Activated CD4-positive, CD25-positive, alpha-beta regulatory T cell (primary cell): ENCODE measurements at places on chromosomes 6 and 20.

GRCh38 chr6:144278659-144279314 lies 6.3 kb upstream of the UTRN start:
- DNase-seq: no peak

DNA sequence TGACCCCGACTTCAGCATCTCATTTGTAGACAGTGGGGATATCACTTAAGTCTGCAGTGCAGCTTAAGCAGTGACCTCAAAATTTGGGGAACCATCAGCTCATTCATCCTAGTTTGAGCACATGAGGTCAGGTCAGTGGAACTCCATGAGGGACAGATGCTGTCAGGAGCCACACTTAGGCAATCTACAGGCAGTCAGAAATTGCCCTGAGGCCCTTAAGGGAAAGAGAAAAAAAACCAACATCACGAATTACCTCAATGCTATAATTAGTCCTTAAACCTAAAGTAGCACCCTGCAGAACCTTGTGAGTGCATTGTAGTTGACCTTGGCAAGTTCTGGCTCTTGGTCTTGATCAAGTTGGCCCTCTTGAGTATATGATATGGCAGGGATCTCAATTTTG lies 21.1 kb downstream of the TMEM74B start:
- no peak for DNase-seq

GRCh38 chr6:29647927-29648642 lies 8.8 kb upstream of the MOG start:
- no peak for DNase-seq

DNA sequence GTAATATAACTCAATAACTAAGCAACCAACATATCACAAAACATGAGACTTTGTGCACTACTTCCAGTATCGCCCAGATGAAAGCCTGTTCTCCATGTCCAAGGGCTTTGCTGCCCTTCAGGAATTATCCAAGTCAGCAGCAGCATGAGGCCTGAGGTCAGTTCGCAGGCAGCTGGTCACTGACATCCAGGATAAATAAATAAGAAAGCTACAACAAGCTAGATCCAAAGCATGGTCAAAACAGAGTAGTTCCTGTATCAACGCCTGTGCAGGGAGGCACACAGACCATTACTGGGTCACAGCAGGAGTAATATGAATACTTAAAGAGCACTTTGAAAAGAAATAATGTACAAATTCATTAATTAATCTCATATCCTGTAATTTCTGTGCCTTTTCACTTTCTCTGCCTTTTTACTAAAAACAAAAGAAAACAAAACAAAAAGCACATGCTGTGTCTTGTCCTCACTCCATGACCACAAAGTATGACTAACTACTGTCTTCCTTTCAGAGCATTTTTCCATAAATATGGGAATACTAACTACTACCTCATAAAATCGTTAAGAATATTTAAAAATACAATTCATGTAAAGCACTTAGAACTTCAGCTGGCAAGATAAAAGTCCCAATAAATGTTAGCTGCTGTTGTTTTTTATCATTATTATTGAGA lies 374.9 kb upstream of the IRAK1BP1 start:
- no peak for DNase-seq

DNA sequence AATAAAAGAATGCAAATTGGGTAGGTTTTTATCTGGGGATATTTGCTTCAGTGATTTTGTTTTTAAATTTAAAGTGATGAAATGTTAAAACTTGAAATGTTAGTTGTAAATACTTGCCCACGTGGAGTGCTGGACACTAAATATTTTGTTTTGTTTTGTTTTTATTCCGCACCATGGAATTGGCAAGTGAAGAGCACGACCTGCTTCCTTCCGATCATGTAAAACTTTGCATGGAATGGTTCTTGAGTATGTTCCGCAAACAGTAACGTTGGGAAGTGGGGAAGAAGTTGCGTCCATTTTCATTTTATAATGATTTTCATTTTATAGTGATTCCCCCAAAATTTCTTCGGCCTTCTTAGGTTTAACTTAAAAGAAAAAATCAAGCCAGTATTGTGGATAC lies 765 bp downstream of the IRAK1BP1 start:
- DNase-seq: no peak

DNA sequence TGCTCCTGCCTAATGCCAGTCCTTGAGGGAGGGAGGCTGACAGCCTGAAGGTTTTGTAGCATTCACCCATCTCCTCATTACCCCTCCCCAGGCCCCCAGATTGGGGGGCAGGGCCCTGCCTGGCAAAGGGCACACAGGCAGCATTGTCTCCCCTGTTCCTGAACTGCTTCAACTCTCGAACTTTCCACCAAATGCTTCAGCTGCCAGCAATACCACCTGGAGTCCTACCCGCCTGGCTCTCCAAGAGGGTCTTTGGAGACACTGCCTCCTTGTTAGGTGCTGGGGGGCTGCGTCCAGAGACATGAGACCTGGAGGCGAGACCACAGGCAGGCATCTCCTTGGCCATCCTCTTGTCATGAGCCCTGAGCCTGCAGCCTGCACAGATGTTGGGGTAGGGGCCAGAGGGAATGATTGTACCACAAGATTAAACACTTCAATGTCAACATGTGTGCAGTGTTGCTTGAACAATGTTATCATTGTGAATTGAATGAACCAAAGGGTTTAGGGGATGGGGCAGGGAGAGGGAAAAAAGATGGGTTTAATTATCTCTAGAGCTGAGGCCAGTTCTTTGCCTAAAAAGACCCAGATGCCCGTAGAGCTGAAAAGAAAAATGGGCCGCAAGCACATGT lies 25.0 kb downstream of the BMP7 start:
- no peak for DNase-seq
